ENCODE measurements at places on chromosomes 12 and 14. TPM values are rescaled to one million over a fixed set of nuclear protein-coding genes. Genes with fewer than 3 reads are reported as not detected.

Gene ASCL1
- not detected for total RNA-seq

Gene COL2A1
- not detected for total RNA-seq

Gene OR4E1
- total RNA-seq, result not detected

Gene PA2G4
- 159 TPM for total RNA-seq

Gene MYH6
- total RNA-seq, result not detected

Gene PPFIA2
- 0.87 TPM for total RNA-seq

Gene RALGAPA1
- 20.5 TPM for total RNA-seq

Gene FRS2
- total RNA-seq, result 73.7 TPM

Gene LGMN
- total RNA-seq, result 88.1 TPM

Gene BDKRB2
- 3.6 TPM for total RNA-seq

Gene GYS2
- total RNA-seq, result not detected

Gene MYO1A
- total RNA-seq, result not detected

Gene CISTR
- not detected for total RNA-seq

Gene NOS1
- total RNA-seq, result not detected

Gene IFNG
- total RNA-seq, result not detected

Gene ASIC1
- total RNA-seq, result not detected

Gene KCNMB4
- total RNA-seq, result 1.0 TPM

Gene DLGAP5
- 29.0 TPM for total RNA-seq

Gene PLEK2
- 126 TPM for total RNA-seq

Gene RNASE2
- total RNA-seq, result not detected

Gene FOXN4
- not detected for total RNA-seq

Gene AREL1
- total RNA-seq, result 64.6 TPM

Gene LMNTD1
- total RNA-seq, result not detected

Gene SOCS4
- 23.1 TPM for total RNA-seq

Gene NPFF
- not detected for total RNA-seq

Gene OTX2
- not detected for total RNA-seq

Gene FKBP3
- total RNA-seq, result 64.9 TPM

Gene C12orf54
- total RNA-seq, result not detected

All from renal cortical epithelial cell (primary cell).